NCI-H1417 treated with DMSO at 0.1 percent for 48 hours (cell line): ENCODE measurements at places on chromosomes 6 and 20.
A peak's percentile ranks its signal among the peaks of the same experiment; 100 is the strongest.

DNA sequence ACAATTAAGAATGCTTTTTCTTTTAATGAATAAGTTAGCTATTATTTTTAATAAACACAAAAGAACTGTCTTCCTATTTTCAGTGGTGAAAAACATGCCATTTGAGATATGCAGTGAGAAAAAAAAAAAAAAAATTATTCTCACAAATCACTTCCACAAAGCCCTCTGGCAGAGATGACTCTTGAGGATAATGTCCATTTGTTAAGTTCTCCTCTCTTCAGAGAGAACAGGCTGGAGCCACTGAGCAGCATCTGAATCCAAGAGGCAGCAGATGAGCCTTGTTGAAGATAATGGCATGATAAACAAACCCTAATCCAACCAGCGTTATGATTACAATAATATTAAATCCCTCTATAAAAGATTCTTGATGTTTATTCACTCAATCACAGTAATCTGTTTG is 105.0 kb downstream of the PTPRK start:
- DNase-seq: no peak

- DNase-seq: no peak
Measured at GRCh38 chr6:1679031-1679687, 69.4 kb downstream of the FOXC1 start.

DNA sequence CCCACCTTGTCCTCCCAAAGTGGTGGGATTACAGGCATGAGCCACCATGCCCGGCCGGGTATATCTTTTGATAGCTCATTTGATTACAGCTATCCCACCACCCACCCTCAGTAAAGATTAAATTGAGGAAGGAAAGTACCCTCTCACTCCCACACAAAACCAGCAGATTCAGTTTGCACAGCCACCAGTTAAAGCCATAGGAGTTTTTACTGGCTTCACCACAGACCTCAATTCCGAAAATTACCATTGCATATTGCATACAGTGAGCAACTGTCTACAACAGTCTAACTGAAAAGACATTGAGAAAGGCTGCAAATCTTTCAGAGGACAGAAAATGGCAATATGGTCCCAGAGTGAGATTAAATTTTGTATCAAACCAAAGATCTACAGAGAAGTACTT is 34.9 kb downstream of the ESF1 start:
- DNase-seq: no peak

- no peak for DNase-seq
Measured at GRCh38 chr6:110613356-110613755, 136.9 kb upstream of the SLC22A16 start.

GRCh38 chr20:18412221-18412901 is 54.5 kb downstream of the DZANK1 start:
- DNase-seq: no peak

DNA sequence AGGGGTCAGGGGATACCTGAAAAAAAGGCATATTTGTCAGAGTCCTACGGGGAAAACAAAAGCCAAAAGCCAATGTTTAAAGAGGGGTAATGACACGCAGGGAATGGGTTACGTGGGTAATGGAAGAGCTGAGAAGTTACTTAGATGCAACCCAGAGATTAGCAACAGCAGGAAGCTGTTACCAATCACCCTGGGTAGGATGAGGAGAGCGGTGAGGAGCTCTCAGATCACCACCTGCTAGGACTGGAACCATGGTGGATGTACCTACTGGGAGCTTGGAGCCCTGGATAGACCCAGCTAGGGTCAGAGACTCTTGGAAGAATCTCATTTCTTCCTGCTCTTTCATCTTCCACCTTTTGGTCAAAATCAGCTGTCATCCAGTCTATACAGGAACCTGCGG is 51.2 kb upstream of the RNF24 start:
- DNase-seq: no peak

- no peak for DNase-seq
Measured at GRCh38 chr6:40543146-40543545, 44.0 kb downstream of the LRFN2 start.

DNA sequence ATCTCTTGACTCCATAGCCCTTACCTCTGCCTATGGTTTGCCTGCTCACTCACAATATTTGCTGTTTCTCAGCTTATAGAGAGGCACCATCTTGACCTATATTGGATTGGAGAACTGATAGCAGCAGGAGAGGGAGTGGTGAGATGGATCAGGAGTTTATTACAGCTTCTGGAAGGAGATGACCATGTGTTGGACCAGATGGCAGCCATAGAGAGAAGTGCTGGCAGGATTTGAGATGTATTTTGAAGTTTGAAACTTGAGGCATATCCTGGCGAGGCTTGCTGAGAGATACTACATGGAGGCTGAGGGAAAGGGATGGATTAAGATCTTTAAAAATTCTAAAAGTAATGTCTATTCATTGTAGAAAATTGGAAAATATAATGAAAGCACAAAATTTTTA is 198.0 kb upstream of the ZFP64 start:
- no peak for DNase-seq

GRCh38 chr6:744666-745353 is 51.9 kb upstream of the EXOC2 start:
- DNase-seq: no peak

DNA sequence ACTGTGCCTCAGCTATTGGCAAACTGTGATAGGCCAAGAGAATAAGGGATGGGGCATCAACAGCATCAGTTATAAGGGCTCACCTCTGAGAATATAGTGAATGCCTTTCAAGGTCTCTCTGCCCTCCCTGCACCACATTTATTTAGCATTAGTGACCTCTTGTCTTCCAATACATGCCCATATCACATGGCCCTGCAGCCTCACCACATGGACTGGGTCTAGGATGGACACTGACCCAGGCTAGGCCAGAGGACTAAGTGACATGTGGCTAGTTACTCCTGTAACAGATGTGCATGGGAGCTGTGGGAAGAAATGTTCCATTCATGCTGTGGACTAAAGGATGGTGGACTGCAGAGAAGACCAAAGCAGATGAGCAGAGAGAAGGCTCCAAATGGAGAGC is 3.2 kb upstream of the BTN2A2 start:
- no peak for DNase-seq

DNA sequence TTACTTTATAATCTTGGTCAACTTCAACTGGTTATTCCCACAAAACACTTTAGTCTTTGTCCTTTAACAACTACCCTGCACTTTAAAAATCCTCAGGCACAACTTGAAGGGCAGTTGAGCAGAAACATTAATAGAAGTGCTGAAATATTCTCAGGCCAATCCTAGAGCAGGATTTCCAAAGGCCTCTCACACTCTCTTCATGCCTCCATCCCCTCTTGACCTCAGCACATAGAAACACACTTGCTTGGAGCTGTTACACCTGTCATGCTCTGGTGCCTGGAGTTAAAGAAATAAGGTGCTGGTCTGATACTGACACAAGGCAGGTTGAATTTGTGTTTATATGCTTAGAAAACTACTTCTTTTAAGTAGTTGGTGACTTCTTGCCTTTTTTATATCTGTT is 618.8 kb upstream of the POU3F2 start:
- DNase-seq: no peak

GRCh38 chr20:18683839-18684238 is 96.0 kb downstream of the DTD1 start:
- no peak for DNase-seq

GRCh38 chr20:1467082-1467354 is 369 bp upstream of the NSFL1C start:
- DNase-seq: no peak

- DNase-seq: no peak
Measured at GRCh38 chr20:40961686-40962640, 66.7 kb upstream of the TOP1 start.

DNA sequence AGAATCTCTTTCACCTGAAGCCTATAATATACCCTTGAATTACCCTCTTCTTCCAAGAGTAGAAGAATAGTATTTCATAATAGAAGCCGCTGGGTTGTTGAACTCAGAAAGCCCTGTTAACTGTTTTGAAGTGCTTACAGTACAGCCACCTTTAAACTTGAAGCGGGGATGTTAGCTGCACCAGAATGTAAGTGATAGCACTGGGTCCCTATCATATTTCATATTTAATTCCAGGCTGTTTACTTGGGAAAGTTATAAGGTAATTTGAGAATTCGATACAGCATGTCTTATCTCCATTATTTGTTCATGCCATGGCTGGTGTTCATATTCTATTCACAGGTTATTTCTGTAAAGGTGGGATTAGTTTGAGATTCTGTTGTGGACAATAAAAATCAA is 63.5 kb upstream of the VSTM2L start:
- DNase-seq: no peak

GRCh38 chr6:118537574-118537973 is 10.5 kb upstream of the PLN start:
- no peak for DNase-seq

DNA sequence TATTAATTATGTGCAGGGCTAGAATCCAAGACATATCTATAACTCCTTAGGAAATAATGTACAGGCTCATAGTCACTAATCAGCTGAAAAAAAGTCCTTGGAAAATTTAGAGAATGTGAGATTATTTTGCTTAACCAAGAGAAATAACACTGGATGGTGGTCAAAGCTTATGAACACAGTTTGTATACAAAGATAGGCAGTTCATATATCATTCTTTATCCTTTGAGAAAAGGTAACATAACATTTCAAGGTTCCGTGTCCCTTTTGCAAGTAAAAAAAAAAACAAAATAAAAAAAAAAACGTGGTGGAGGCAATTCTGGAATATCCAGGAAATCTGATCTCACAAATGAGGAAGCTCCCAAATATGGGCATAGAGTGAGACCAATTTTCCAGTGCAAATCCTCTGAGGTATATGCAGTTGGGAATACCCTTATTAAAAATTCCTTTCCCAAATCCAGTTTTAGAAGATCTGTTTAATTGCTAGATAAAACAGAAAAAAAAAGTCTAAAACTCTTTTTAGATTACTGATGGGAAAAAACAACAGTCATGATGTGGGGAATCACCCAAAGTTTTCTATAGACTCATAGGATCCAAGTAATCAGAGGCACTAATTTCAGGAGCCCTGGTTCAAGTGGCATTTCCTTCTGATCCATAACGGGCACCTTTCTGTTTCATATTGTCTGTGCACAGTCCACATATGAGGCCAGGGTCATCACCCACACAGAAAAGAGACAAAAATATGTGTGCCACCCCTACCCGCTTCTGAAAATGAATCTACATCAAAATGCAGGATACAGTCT is 17.7 kb upstream of the TNFAIP3 start:
- no peak for DNase-seq

- DNase-seq: no peak
Measured at GRCh38 chr6:139925894-139926641, 551.6 kb upstream of the CITED2 start.

- DNase-seq: no peak
Measured at GRCh38 chr20:30284281-30284905, 973.1 kb upstream of the DEFB115 start.

DNA sequence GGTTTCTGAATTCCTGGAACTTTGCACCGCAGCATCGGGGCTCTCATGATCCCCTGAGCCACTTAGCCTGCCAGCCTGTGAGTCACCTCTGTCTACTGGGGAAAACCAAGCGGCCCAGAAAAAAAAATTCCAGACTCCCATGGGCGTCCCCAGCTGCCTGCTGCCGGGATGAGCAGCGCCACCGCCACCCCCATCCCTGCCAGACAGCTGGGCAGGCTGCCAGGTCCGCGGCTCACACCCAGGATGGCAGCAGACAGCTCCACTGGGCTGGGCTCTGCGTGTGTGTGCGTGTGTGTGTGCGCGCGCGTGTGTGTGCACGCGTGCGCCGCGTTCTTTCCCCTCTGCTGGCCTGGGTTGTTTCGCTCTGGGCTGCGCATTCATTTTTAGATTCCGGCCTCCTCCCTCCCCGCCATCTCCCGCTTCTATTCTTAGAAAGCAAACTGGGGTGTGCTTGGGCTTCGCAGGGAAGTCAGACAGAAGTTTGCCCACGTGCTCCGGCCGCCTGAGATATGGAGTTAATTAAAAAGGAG is 38.9 kb upstream of the PMEPA1 start:
- peak; percentile 84 for DNase-seq

- no peak for DNase-seq
Measured at GRCh38 chr6:105917038-105917695, 169.0 kb upstream of the PRDM1 start.

- no peak for DNase-seq
Measured at GRCh38 chr6:166448432-166448831, 65.7 kb upstream of the MPC1 start.

DNA sequence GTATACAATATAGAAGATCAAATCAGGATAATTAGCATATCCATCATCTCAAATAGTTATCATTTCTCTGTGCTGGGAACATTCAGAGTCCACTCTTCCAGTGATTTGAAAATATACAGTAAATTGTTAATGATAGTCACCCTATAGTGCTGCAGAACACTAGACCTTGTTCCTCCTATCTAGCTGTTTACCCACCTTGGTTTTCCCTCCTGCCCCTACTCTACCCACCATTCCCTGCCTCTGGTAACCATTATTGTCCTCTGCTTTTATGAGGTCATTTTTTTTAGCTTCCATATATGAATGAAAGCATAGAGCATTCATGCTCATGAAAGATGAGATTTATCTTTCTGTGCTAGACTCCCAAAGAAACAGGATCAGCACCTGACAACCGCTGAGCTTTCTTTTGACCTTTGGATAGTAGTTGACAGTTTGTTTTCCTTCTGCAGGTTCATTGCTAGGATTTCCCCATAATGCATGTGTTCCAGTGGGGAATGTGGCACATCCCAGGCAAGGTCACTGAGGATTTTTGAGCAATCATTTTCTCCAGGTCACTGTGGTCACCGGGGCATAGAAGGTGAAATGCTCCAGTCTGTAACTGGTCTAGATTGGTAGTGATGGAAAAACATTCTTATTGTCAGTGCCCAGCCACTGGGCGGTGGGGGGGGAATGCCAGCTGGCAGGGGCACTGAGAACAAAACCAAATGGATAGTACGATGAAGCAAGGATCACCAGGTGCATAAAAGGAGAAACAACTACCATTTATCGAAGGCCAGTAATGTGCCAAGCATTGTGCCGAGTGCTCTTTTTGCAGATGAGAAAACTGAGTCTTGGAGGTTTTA is 33.6 kb upstream of the BCAS1 start:
- DNase-seq: no peak

GRCh38 chr6:118709859-118710350 is 58.5 kb upstream of the CEP85L start:
- DNase-seq: no peak

GRCh38 chr6:6900569-6901204 is 207.1 kb upstream of the RREB1 start:
- no peak for DNase-seq

DNA sequence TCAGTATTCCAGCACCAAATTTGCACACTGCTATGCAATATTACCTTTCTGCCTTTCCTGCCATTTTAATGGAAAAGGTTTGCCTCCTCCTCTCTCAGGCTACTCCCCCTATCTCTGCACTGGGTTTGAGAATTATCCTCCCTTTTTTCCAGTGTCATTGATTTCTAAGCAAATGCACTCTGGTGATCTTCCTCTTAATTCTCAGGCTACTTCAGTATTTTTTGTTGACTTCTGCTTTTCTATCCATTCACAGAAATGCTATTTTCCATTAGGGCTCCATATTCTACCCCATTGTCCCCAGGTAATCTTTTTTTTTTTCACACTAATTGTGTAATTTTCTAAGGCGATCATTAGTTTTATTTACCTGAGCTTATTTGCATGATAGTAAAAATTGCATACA is 144.0 kb downstream of the GJA1 start:
- DNase-seq: no peak
